T-helper 1 cell (primary cell): ENCODE measurements at places on chromosomes 1 and 21.

GRCh38 chr1:170483051-170483450 lies 48.9 kb upstream of the GORAB start:
- DNase-seq: no peak

- no peak for DNase-seq
These were observed 44.3 kb downstream of the GPATCH2 start for GRCh38 chr1:217586586-217586985.

- DNase-seq: peak; percentile 98
These were observed at the start of gene ARHGAP30 for GRCh38 chr1:161069731-161070270. Gene ARHGAP30 (minus strand): TSS chr1:161069891. CDS start chr1:161069624, 267 bp downstream.

- no peak for DNase-seq
These were observed 31.6 kb upstream of the PAX7 start for GRCh38 chr1:18599086-18599485.

- peak; percentile 74 for DNase-seq
These were observed 14.5 kb upstream of the CPT2 start for GRCh38 chr1:53182111-53182593.

DNA sequence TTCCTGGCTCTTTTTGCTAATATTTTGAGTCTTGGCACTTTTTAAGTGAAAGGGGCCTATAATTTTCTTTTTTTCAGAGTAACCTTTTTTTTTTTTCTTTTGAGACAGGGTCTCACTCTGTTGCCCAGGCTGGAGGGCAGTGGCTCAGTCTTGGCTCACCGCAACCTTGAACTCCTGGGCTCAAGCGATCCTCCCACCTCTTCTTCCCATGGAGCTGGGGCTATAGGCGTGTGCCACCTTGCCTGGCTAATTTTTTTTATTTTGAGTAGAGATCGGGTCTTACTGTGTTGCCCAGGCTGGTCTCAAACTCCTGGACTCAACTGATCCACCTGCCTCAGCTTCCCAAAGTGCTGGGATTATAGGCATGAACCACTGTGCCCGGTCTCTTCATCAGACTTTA lies 102.8 kb downstream of the DHRS3 start:
- no peak for DNase-seq

GRCh38 chr1:3125078-3125477 lies 56.1 kb downstream of the PRDM16 start:
- no peak for DNase-seq

DNA sequence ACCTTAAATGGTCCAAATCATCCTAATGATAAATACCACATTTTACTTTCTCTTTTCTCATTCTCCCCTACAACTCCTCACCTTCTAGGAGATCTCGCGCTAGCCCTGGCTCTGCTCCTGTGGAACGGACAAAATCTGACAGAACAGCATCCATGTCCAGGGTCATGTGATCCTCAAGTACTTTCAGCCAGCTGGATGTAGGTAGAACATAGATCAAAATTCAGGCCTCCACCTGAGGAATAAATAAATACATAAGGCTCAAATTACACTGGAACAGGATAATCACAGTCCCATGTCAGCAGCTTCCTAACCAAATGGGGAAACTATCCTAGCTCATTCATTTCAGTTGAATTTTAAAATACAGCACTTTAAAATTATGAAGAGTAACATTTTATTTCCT lies 33.2 kb downstream of the OTUD7B start:
- DNase-seq: no peak

GRCh38 chr1:77361621-77362020 lies 79.8 kb downstream of the AK5 start:
- no peak for DNase-seq

DNA sequence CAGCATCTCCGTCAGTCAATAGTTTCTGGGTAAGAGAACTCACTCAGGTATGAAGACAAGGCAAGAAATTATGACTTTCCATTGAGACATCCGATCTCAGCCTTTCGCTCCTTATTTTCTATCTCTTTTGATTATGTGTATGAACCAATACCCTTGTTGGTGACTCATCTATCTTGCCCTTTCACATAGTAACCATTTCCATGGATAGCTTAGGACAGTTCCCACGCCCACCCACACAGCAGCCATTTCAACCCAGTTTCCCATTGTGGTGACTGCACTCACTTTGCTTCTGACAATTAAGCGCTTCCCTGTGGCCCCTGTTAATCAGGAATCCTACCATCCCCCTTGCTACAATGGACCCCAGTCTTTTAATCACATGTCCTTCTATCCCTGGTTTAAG lies 210.6 kb upstream of the ADGRL2 start:
- no peak for DNase-seq

GRCh38 chr1:67257173-67257535 lies 50.5 kb upstream of the IL12RB2 start:
- no peak for DNase-seq

GRCh38 chr1:37473431-37474045 lies 842 bp upstream of the ZC3H12A start:
- DNase-seq: no peak

DNA sequence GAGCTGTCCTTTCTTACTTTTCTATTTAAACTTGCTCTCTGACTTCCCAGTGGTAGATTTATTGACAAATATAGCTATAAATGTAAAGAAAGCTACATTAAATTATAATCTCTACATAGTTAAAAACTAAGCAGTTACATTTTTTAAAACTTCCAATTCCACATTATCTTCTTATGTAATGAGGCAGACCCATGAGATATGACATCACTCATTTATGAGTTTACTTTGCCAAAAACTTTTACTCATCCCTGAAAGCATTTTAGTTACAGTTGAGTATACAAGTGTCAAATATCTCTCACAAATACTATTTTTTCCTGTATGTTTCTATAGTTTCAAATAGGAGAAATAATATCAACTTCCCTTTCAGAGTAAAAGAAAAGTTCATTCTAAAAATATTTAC lies 3.8 kb downstream of the NMNAT2 start:
- no peak for DNase-seq

DNA sequence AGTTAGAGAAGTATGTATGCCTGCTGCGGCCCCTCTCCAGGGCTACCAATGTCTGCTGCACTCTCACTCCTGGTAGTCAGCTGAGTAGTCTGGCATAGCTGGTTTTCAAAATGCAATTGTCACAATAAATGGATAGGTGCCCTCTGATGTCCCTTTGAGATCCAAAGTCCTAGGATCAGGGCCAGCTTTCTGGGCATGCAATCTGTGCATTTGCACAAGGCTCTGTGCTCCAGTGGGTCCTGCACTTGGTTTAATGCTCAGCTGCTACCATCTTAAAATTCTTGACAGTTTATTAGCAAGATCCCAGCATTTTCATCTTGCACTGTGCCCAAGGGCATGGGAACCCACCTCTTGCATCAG lies 233.8 kb downstream of the LTN1 start:
- DNase-seq: no peak
